ENCODE measurements at places on chromosomes 7 and 10.

GRCh38 chr7:158695726-158696452, 8.7 kb downstream of the NCAPG2 start:
- DNase-seq = peak; percentile 56

- DNase-seq = no peak
Measured at GRCh38 chr10:97842656-97843280, 6.9 kb upstream of the GOLGA7B start.

GRCh38 chr10:74322141-74322540, 171.1 kb downstream of the ADK start:
- DNase-seq = no peak

DNA sequence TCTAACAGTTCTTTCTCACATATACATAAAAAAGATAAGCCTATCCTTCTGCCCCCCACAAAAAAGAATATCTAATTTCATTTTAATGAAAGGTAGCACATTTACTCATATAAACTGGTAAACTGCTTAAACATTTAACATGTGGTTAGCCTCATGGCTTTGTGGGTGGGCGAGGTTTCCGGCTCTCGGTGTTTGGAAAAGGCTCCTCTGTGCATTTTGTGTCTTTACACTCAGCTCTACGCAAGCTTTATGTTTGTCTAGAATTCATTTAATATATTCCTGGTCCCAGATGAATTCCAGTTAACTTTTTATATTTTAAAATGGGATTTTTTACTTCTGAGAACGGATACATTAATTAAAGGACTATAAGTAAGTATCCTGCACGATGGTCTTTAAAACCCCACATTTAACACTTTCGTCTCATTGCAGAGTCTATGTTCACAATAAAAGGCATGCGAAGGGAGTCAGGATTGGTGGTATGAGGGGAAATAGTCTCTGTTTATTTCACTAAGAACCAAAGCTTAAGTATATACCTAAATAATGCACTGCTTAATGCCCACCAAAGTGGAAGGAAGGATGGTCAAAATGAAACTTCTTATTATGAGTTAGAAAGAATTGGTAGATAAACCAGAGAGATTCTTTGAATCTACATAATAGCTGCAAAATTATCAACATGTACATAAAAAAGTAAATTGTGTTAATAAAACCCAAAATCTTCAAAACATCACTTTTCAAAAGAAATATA, 197.2 kb downstream of the CRPPA start:
- DNase-seq = no peak

GRCh38 chr10:68296843-68297663, 34.8 kb upstream of the HNRNPH3 start:
- DNase-seq = peak; percentile 44

DNA sequence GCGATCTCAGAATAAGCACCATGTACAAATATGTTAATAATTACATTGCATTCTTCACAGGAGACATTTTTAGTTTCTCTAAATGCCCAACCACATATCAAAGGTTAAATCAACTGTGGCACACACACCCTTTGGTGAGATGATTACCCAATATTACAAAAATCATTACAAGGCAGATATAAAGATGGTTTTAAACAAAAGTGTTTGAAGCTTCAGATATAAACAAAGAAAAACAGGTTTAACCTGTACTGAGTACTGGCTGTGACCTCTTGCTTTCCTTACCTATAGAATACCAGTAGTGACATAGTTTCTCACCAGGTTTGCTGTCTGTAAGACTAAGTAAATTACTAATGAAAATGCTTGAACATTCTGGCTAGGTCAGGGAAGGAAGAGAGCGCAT, 360.0 kb upstream of the IGFBP3 start:
- no peak for DNase-seq

DNA sequence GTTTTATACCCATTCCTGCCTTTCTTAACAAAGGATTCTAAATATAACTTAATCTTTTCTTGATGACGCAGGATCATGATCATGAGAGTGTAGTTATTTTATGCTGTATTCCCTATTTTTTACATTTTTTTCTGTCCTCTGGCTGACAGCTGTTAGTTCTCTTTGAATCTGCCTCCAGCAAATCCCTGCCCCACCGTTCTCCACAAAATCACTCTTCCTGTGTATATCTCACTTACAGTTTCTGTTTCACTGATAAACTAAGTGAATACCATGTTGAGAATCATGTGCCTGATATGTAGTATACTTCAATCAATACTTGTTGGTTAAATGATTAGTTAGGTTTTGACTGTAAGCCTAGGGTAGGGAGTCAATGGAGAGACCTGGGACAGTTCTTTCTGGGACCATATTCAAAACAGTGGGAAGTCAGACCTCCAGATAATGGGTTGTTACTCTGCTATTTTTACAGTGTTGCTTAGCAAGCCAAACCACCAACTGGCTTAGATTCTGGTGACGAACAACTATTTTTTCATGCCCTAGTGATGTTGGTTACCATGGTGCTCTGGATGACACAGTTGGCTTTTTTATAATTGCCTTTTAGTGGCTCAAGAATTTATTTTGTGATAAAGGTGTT, 12.8 kb downstream of the CNNM1 start:
- no peak for DNase-seq

DNA sequence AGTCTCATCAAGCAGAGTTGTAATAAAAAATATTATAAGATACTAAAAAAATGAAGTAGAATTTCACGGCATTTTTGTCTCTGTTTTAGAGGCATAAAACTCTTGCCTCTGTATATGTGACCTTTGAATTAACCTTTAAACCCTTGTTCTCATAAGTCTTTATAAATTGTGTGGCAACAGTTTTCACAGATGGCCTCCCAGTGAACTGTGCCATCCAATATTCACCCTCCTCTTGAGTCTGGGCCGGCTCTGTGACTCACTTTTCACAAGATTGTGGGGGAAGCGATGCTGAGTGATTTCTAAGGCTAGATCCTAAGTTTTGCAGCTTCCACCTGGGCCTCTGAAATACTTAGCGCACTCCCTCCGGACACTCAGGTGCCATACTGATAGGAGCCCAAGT, 4.6 kb upstream of the USP6NL start:
- no peak for DNase-seq

- DNase-seq = no peak
Measured at GRCh38 chr7:40965774-40966173, 737.1 kb downstream of the INHBA start.

GRCh38 chr10:49162761-49163310, 25.4 kb downstream of the TMEM273 start:
- no peak for DNase-seq

GRCh38 chr10:14003517-14004184, 327.1 kb downstream of the FRMD4A start:
- DNase-seq = no peak

DNA sequence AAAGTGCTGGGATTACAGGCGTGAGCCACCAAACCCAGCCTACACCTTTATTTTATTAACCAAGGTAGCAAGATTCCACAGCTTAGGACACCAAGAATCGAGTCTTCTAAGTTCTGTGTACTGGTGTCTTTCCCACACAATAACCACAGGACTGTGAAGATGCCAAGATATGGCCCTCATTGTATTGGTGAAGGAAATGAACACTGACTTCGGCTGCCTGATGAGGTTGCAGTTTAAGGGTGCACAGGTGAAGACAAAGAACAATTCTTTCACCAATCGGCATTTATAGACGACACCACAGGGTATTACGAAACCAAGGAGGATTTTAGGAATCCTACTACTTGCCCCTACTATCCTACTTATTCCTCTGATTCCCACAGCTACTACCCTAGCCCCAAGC, 47.5 kb upstream of the SVOPL start:
- DNase-seq = no peak

- no peak for DNase-seq
Measured at GRCh38 chr7:135678612-135679575, 16.6 kb downstream of the STMP1 start.

- DNase-seq = no peak
Measured at GRCh38 chr7:7720193-7720592, 1.8 kb upstream of the RPA3 start.

DNA sequence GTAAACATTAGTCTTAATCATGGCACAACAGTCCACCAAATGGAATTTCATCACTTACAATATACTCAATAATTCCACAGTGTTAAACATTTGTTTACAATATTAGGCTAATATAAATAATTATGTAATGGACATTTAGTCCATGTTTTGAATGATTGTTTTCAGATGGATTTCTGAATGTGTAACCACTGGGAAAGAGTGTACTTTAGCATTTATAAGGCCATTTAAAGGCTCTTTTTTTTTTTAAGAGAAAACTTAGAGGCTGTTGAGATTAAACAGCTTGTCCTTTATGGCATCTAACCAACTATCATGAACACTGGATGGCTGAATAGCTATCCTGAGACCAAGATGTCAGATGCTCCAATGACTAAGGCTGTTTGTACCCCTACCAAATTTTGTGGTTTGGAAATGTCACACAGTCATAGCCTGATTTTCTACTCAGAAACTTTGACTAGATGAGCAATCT, 248.3 kb upstream of the GLI3 start:
- DNase-seq = no peak

- DNase-seq = no peak
Measured at GRCh38 chr10:69232736-69233480, 12.8 kb downstream of the HKDC1 start.

- DNase-seq = no peak
Measured at GRCh38 chr10:75926763-75927162, 495.3 kb downstream of the LRMDA start.

DNA sequence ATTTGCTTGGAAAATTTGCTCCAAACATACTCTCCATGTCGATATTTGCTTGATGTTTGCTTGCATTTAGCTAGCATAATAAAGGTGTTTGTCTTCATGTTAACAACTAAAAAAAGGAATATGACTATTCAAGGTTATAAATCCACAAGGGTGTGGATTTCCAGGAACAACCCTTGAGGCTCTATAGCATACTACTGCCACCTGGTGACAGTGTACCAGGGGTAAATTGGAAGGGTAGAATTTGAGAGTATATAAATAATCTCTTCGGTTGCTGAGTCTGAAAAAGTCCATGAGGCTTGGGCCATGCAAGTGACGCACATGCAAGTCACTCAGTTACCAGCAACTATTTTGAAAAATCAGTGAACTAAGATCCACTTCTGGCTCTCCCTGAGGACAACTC, 68.4 kb downstream of the SLIT1 start:
- DNase-seq = no peak

GRCh38 chr10:97072851-97073665, 112.7 kb downstream of the SLIT1 start:
- peak; percentile 32 for DNase-seq

- no peak for DNase-seq
Measured at GRCh38 chr10:9853405-9854355, 1164.0 kb upstream of the CELF2 start.

DNA sequence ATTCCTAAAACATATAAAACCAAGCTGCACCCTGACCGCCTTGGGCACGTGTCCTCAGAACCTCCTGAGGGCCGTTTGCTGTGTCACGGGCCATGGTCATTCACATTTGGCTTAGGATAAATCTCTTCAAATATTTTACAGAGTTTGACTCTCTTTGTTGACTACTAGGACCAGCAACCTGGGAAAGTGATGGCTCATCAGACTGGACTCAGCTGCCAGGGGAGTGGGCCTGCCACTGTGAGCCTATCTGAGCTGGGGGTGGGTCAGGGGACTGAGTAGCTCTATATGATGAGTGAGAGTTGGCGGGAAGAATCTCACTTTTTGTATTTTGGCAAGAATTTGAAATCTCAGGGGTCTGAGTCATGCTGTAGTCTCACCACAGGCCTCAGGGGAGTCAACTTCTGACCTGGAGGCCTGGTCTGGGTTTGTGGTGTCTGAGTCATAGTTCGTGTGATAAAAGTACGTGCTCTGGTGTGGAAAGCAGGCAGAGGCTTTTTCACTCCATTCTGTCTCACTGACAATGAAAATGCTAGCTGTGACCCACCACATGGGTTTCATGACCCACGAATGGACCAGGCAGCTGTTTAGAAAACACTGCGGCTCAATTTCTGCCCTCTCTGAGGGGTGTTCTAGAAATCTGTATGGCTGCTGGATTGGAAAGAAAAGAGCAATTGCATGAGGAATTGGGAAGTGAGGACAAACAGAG, 4.2 kb upstream of the UPP1 start:
- DNase-seq = peak; percentile 97

DNA sequence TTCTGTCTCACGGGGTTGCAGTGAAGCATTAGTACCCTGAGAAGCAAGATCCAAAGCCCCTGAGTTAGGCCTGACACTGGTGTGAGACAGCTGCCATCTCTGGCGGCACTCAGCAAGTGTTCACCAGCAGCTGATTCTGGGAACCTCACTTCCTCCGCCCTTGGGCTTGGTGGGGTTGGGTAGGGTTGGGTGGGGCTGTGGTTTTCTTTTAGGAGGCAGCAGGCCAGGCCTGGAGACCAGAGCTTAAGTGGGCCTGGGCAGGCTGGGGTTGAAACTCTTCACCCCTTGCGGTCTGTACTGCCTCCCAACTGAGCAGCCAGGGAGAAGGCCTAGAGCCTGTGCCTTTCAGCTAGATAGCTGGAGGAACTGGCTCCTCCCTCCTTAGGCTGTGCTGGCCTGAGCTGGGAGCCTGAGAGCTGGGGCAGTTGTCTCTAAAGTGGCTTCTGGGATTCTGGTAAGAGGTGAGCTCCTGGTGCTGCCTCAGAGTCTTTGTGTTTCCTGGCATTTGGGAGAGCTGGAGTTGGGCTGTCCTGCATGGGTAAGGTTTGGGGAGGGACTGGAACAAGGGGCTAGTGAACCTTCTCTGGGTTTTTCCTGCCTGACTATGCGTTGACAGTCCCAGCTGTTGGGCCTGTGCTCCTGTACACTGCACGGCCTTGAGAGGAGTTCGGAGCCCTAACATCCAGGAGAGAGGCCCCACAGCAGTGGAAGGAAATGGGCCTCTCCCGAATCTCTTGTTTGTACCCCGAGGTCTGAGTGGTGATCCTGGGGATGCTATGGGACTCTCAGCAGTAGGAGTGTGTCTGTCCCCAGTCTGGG, 5.1 kb downstream of the TSPAN14 start:
- DNase-seq = no peak

GRCh38 chr7:6162331-6162620, 110.1 kb downstream of the CYTH3 start:
- no peak for DNase-seq

DNA sequence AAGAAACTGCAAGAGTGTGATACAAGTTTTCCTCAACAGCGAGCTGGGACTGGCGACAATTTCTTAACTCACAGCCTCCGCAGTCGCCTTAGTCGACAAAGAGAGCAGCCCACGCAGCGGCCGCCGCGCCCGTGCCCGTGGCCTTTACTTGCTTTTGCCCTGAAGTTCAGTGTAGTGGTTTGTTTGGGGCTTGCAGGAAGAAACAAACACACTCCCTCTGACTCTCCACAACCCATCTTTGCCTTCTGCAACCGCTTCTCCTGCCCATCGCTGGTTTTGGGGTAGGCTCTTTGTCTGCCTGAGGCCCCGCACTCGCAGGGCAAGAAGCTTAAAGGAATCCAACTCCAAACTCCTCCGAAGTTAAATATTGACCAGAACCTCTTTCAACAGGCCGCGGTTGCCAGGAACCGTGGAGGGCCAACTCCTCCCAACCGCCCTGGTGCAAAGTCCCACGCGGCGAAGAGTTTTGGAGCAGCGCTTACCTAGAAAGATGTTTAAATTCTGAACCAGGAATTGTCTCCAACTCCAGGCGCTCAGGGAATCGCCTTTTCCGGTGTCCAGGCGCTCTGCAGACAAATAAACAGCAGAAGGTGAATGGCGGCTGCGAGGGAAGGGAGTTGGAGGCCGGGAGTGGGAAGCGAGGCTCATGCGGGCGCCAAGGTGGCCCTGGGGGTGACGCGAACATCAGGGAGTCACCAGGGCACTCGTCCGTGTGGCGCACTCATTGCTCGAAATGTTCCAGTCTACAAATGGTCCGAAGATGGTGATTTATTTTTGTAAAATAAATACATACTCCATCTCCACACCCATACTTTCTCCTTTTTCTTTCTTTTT, 8.3 kb downstream of the HOXA4 start:
- DNase-seq = no peak

Data from fibroblast of skin of left quadriceps (primary cell).